Stimulated activated CD8-positive, alpha-beta memory T cell treated with anti-CD3 and anti-CD28 coated beads, Interleukin-7, amount 100 ng/mL, for 4 hours (primary cell): ENCODE measurements at places on chromosomes 12 and 14.

GRCh38 chr14:80634106-80634758 lies 307.3 kb downstream of the CEP128 start:
- no peak for DNase-seq

DNA sequence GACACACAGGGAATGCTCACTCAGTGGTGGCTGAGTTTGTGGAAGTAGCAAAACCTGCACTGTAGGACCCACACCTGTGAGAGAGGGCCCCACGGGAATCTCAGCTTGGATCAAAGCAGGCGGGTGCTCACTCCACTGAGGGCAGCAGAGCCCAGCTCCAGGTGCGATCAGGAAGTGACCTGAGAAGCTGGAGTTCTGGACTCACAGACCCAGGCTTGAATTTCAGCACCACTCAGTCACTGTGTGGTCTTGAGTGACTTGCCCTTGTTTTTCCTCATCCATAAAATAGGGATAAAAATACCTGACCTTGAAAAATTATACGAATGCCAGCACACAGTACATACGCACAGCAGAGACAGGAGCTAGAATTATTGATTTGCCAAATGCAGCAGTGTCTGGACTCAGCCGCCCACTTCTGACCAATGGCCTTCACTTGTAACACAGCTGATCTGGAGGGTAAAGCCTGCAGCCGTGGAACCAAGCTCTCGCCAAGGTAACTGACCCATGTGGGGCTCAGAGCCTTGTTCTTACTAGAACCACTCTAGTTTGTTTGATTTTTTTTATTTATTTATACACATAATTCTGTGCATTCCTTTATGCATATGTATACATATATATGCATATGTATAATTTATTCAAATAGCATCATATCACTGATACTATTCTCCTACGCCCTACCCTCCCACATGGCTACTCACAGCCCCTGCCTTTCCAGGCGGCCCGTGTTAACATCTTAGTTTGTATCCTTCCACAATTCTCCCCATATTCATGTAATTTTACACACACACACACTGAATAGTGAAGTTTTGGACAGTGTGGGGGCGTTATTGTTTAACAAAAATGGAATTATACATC lies 53.9 kb downstream of the DPF3 start:
- DNase-seq, result no peak

DNA sequence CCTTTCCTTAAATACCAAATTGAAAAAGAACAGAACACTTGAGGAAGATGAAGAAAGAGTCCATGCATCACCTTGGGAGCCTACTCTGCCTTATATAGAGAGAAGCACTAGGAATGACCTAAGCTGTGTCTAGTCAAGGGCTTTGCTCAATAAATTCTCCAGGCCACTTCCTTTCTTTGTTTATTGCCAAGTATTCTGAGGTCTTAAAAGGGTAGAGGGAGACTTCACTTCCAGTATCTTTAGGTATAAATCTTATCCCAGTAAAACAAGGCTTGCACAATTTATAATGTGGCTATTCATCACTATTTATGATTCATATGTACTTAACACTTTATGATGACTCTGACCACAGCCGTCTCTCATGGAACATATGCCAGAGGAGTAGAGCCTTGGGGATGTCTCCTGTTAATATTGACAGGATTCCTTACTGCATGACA lies 85.1 kb upstream of the ARHGAP5 start:
- no peak for DNase-seq

DNA sequence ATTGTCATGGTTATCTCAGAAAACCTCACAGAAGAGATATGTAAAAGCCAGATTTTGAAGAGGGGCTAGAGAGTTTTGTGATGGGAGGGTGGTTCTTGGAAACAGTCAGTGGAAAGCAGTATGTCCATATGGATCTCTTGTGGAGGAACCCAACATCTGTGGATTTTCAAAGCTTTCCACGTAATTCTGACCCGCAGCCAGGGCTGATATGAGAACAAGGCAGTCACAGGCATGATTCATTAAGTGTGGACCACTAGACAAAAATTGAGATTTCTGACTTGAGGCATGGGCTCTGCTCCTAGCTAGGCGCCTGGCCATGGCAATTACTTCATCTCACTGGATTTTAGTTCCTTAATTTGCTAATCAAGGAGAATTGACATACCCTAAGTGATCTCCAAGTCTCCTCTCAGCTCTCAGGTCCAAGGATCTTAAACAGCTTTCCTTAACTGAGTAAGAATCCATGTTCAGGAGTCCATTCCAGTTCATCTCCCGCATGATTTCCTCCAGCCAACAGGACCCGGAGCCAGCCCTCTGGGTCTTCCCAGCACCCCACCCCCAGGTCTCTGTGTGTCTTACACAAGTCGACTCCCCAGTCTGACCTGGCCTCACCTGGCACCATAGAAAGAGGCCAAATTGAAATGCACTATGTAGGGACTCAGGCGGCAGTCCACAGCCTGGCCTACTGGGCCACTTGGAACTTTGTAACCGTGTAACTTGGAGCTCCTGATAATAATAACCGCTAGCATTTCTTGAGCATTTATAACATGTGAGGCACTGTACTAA lies 176.3 kb upstream of the PARP11 start:
- DNase-seq, result no peak

- DNase-seq, result no peak
Measured at GRCh38 chr12:53956251-53956887, 1.7 kb downstream of the HOXC12 start.

- DNase-seq, result no peak
Measured at GRCh38 chr14:94019329-94019728, 6.8 kb upstream of the OTUB2 start.

DNA sequence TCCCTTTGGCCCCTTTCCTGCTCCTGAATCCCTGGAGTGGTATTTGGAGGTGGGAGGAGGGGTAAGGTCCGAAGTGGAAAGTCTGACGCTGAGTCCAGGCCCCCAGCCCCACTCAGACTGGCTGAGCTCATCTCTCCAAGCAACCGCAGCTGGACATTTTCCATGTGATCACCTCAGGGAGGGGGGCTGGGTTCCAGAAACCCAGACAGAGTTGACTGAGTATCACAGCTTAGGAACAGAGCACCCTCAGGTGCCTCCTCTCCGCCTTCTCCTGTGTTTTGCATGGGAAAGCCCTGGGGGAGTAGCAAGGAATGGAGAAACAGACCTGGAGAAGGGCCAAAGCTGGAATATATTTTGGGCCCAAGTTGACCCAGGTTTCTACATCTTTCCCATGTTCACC lies 8.0 kb upstream of the ITGA5 start:
- DNase-seq, result no peak

- no peak for DNase-seq
Measured at GRCh38 chr12:13812168-13812567, 169.2 kb downstream of the GRIN2B start.

GRCh38 chr12:7344833-7345606 lies 41.1 kb downstream of the ACSM4 start:
- no peak for DNase-seq

DNA sequence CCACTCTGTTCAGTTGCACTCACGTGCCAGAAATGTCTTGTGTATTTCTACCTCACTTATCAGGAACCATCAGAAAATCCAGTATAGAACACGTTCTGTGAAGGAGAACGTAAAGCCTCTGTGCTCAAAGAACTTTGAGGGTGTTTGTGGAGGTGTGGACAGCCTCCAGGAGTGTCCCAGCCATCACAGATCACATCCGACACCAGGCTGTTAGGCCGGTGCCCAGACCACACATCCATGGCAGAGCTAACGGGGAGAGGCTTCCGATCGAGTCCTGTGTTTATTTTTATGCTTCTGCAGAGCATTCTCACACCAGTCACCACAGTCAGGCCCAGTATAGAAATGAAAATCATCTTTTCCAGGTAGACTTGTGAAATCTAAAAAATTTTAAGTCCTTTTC lies 53.6 kb downstream of the TPCN1 start:
- no peak for DNase-seq

DNA sequence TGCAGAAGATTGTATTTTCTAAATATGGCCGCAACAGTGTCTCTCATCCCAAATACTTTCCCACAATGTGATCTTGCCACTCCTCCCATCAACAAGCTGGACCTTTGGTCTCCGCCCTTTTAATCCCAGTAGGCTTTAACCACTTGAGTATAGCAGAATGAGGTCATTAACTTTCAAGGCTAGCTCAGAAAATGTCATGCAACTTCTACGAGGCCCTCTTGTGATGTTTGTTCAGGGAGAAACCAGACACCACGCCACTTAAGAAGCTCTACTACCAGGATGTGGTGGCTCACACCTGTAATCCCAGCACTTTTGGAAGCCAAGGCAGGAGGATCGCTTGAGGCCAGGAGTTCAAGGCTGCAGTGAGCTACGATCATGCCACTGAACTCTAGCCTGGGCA lies 20.1 kb upstream of the OR6J1 start:
- DNase-seq, result no peak

DNA sequence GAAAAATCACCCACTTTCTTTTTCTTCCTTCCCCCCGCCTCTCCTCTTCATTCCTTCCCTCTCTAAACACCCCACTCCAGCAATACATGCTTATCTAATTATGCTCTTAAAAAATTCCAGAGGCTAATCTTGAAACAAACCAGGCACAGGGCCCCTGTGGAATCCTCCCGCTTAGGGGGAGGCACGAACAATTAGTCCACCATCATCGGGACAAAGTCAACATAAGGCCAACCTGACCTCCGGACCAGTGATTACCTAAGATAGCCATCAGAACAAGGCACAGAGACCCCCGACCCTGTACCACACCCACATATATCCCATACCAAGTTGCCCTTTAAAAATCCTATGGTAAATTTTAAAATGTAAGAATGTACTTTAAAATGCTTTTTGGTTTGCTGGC lies 47.1 kb downstream of the KIF21A start:
- no peak for DNase-seq

- DNase-seq, result no peak
Measured at GRCh38 chr14:50344876-50345563, 32.9 kb downstream of the DMAC2L start.

- no peak for DNase-seq
Measured at GRCh38 chr12:27766587-27766986, 13.4 kb upstream of the KLHL42 start.

- no peak for DNase-seq
Measured at GRCh38 chr14:54177641-54178621, 218.9 kb upstream of the CDKN3 start.

DNA sequence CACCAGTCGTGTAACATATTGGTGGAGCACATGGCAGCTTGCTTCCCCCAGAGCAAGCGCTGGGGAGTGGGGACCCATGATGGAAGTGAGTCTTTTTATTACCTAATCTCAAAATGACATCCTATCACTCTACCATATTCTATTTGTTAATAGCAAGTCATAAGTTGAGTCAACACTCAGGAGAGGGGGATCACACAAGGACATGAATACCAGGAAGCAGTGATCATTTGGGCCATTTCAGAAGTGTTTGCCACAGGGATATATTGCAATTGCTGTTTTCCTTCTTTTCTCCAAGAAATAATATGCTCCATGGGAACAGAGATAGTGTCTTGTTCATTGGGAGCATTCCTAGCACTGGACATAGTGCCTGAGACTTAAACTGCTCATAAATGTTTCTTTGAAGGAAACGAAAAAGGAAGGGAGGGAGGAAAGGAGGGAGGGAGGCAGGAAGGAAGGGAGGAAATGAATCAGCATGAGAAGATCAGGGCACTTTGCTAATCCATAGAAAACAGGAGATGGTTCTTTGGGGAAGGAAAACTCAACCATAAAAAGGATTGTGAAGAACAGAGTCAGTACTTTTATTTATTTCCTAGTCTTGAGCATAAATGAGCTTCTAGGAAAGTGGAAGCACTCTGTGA lies 39.2 kb upstream of the EEA1 start:
- no peak for DNase-seq

GRCh38 chr12:24643120-24644119 lies 305.5 kb downstream of the BCAT1 start:
- no peak for DNase-seq

DNA sequence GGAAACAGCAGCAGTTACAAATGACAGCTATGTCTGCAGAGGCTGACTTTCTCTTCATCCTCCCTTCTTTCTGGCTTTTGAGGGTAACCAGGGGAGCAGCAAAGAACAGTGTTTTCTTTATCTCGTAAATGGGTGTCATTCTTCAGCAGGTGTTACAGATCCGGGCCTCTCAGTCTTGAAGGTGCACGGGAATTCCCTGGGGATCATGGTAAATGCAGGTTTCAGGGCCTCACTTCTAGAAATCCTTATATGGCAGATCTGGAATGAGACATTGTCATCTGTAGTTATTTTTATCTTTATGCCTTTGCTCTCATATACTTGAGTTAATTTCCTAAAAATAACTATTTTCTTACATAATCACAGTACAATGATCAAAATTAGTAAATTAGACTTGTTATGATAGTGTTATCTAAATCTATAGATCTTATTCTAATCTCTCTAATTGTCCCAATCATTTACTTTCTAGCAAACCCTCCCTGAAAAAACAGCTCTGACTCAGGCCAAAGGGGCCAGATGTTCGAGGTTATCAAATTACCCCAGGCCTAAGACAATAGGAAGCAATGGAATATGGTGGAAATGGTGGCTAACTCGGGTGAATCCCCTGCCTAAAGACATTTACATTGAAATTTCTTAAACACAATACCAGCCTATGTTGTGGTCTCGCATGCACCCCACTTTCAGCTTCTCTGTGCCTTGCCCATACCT lies 145.0 kb downstream of the CAND1 start:
- DNase-seq, result no peak

DNA sequence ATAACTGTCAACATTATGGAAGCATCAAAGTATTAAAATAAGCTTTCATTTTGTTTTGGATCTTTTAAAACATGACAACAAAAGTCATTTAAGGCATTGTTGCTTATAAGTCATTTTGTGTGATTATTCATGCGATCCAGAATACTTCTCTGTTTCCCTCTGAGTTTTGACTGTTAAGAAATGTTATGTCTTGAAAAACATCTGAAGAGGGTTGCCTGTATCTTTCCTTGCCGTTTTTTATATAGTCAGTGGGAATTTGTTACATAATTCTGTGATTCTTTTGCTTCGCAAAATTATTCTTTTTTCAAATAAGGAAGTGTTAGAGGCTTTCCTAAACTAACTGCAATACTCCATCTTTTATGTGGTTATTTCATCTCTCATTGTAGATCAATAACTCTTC lies 78.7 kb downstream of the SAMD4A start:
- no peak for DNase-seq

DNA sequence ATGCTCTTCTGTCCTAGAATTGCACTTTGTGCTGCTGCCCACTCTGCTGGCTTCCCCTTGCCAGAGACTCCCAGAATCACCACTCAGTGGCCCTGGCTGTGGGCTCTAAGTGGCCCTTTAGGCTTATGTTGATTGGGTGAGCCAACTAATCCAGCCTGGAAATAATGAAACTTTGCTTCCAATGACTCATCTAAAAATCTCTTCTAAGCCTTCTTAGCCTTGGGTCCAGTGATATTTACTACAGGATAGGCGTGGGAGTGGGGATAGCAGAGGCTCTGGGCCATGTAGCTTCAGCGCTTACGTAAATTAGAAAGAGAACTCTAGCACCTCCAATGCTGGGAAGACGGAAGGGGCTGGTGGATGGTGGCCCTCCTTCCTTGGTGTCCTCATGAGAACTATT lies 137.9 kb downstream of the TTC8 start:
- DNase-seq, result no peak

- no peak for DNase-seq
Measured at GRCh38 chr14:55846826-55847446, 266.9 kb downstream of the KTN1 start.

GRCh38 chr14:72049462-72049861 lies 117.2 kb downstream of the RGS6 start:
- no peak for DNase-seq
